ENCODE measurements at places on chromosomes 5 and 9.

DNA sequence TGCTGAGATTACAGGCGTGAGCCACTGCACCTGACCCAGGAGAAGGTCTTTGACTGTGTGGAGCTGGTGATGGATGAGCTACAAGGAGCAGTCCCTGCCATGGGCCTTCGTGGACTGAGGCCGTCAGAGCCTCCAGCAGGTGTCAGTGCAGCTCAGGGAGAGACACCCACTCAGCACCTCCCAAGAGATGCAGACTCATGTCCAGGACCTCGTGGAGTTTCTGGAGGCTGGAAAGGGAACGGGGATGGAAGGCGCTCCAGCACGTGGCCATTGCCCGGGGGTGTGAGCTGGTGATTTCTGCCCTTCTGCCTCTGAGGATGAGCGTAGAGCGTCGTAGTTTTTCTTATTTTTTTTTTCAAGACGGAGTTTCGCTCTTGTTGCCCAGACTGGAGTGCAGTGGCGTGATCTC, 9.5 kb downstream of the TOR4A start:
- no peak for DNase-seq

GRCh38 chr5:144105371-144105770, 65.1 kb downstream of the YIPF5 start:
- no peak for DNase-seq

- no peak for DNase-seq
These were observed 394.8 kb downstream of the CSNK1G3 start for GRCh38 chr5:123906698-123907295.

GRCh38 chr5:60802986-60803385, 41.1 kb downstream of the ELOVL7 start:
- no peak for DNase-seq
